ENCODE measurements at places on chromosomes 6 and 20. TPM values are rescaled to one million over a fixed set of nuclear protein-coding genes. Genes with fewer than 3 reads are reported as not detected.

The GABRR1 gene
- total RNA-seq: not detected

The IPCEF1 gene
- 2.2 TPM for total RNA-seq

The KHDC1L gene
- total RNA-seq: not detected

DNA sequence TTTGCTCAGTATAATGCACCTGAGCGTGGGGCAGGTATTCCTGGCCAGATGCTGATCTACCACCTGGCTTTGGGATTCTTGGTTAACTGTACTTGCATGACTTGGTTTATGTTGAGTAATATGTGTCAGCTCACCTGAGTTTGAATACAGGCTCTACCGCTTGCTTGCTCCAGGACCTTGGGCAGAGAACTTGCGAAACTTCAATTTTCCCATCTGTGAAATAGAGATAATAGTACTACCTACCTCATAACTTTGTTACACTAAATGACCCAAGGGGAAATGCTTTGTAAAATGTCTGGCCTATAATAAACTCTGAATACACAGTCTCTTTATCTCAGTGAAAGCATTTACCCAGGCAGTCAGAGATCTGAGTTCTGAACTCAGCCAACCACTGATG lies 51.8 kb downstream of the SCAND1 start:
- no peaks in the 10 kb centered on the region for H3K4me1 ChIP-seq
- no peaks in the 10 kb centered on the region for H3K36me3 ChIP-seq
- H3K27me3 ChIP-seq: no peaks in the 10 kb centered on the region
- no peak overlapping the region for H3K27ac ChIP-seq
- DNase-seq: no peak
- no peak overlapping the region for H3K4me3 ChIP-seq

- H3K4me3 ChIP-seq: no peak overlapping the region
- H3K4me1 ChIP-seq: no peaks in the 10 kb centered on the region
- no peak overlapping the region for H3K27ac ChIP-seq
- H3K27me3 ChIP-seq: no peaks in the 10 kb centered on the region
Observed at GRCh38 chr6:41288030-41288753, 1.7 kb upstream of the TREM1 start.

DNA sequence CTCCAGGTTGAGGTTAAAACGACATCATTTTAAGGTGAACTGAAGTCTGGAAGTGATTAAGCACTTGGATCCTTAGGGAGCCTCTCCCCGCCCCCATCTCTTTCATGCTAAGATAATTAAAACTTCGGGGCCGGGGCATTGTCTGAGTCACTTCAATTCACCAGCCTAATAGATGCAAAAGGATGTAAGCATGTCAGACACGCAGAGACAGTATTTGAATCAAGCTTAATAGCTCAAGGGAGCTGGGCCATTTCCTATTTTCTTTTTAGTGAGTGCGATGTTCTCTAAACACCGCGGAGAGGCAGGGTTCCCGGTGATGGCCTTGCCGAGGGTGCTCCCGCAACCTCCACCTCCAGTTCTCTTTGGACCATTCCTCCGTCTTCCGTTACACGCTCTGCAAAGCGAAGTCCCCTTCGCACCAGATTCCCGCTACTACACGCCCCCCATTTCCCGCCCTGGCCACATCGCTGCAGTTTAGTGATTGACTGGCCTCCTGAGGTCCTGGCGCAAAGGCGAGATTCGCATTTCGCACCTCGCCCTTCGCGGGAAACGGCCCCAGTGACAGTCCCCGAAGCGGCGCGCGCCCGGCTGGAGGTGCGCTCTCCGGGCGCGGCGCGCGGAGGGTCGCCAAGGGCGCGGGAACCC lies 516 bp upstream of the IRF4 start:
- DNase-seq: no peak
- H3K4me3 ChIP-seq: peak overlapping the region; percentile 31
- H3K36me3 ChIP-seq: no peaks in the 10 kb centered on the region
- peaks cover 27% of the 10 kb centered on the region for H3K4me1 ChIP-seq
- H3K27ac ChIP-seq: no peak overlapping the region

GRCh38 chr20:58584051-58584824 lies 66.8 kb upstream of the STX16 start:
- no peak overlapping the region for H3K27ac ChIP-seq
- no peak overlapping the region for H3K4me3 ChIP-seq
- H3K36me3 ChIP-seq: no peaks in the 10 kb centered on the region
- no peaks in the 10 kb centered on the region for H3K4me1 ChIP-seq

GRCh38 chr20:23509247-23509913 lies 18.5 kb downstream of the CST8 start:
- H3K27ac ChIP-seq: no peak overlapping the region
- H3K36me3 ChIP-seq: no peaks in the 10 kb centered on the region
- H3K4me1 ChIP-seq: no peaks in the 10 kb centered on the region
- peaks cover 4% of the 10 kb centered on the region for H3K27me3 ChIP-seq
- H3K4me3 ChIP-seq: no peak overlapping the region

DNA sequence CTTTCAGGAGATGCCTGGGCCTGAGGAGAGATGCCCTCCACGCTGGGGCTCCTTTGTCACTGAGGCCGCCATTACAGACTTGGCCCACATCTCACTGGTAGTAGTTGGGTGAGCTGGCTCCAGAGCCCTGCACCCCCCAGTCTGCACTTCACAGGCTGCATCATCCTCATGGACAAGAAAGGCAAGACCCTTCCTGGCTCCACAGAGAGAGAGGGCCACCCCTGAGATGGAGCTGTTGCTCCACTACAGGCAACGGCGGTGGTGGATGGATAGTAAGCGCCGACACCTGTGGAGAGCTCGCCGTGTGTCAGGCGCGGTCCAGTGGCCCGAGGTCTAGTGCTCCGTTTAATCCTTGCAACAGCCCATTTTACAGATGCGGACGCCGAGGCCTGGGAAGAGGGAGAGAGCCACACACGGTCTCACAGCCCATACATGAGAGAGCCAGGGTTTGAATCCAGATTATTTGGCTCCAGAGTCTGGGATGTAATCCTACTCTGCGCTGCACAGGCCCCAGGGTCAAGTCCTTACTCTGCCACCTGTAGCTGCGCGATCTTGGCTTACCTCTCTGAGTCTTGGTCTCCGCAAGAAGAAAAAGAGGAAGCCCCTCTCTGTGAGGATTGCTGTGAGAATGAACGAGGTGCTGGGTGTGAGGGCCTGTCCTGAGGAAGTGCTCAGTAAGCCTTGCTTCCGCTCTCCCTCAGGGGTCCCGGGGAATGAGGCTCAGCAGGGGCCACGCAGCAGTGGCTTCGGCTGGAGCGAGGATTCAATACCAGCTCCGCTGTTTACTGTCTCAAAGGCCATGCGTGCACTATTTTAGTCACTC lies 34.5 kb downstream of the SPDEF start:
- no peaks in the 10 kb centered on the region for H3K36me3 ChIP-seq
- no peak for DNase-seq
- no peaks in the 10 kb centered on the region for H3K27me3 ChIP-seq
